ENCODE measurements at places on chromosomes 11 and 22.

- DNase-seq: no peak
Measured at GRCh38 chr11:95086836-95087570, 2.6 kb upstream of the ENDOD1 start.

DNA sequence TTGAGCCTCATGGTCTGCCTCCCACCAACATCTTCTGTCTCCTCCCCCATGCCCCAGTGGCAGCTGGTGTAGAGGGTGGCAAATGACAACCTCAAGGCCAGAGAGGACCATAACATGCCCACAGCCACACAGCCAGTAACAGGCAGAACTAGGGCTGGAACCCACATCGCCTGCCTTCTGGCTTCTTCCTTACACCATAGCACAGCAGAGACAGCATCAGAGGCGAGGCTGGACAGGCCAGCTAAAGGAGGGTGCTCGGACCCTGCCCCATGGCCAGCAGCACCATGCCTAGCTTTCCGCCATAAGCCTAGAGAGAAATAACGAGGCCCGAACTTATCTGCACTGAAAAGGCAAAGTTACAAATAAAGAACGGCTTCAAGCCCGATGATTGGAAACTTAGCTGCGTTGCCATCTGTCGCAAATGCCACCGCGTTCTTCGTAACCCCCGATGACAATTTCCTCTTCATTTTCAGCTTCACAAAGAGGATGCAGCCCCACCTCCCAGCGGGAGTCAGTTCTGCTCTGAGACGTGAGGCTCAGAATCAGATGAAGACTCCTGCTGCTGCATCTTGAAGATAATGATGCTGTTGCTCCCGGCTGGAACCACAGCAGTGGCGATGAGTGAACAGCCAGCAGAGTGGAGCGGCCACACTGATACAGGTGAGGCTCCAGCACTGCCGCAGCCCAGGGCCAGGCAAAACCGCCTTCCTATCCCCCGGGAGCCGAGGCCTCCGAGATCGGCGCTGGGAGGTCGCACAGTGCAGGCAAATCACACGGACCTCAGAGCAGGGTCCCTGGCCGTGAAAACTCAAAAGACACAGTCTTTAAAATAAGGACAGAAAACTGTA, 73.8 kb upstream of the RTL6 start:
- no peak for DNase-seq

- DNase-seq: no peak
Measured at GRCh38 chr11:93481279-93481678, 61.9 kb downstream of the SMCO4 start.

DNA sequence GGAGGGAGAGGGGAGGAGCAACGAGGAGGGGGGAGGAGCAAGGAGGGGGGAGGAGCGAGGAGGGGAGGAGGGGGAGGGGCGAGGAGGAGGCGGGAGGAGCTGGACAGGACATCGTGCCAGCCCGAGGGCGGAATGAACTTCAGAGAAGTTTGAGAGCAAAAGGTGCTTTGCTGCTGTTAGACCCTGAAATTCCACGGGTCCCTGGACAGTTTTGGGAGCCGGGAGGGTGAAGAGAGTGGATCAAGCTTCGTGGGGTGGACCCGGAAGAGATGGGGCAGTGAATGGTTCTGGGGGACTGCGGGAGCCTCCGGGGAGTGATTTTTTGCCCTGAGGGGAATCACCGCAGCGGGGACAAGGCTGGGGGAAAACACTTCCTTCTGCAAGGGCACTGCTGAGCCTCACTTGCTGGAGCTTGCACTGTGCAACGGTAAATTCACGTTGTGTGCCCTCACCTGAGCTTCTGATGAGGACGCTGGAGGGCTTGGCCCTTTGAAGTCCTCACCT, 10.7 kb upstream of the NLRP6 start:
- DNase-seq: no peak

GRCh38 chr22:41382098-41382578, 396 bp downstream of the TEF start:
- peak; percentile 80 for DNase-seq

DNA sequence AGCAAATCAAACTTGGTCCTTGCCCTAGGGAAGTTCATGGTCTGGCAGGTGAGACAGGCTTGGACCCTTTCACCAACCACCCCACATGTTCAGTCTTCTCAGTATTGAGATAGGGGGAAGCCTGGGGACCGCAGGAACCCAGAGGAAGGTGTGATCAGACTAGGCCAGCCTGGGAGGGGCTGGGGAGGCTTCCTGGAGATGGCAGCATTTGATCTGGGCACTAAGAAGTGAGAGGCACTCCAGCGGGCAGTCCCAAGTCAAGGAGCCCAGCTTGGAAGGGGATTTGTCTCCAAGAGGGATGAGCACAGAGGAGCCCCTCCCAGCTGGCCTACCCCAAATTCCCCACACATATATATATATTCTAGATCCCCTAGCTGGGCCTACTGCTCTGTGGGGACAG, 5.4 kb downstream of the LRRC32 start:
- no peak for DNase-seq

- DNase-seq: peak; percentile 57
Measured at GRCh38 chr11:12248330-12248729, 129.0 kb upstream of the PARVA start.

GRCh38 chr11:134120921-134121526, 52.2 kb downstream of the JAM3 start:
- DNase-seq: peak; percentile 91

GRCh38 chr11:126477535-126478305, 122.2 kb downstream of the ST3GAL4 start:
- no peak for DNase-seq

DNA sequence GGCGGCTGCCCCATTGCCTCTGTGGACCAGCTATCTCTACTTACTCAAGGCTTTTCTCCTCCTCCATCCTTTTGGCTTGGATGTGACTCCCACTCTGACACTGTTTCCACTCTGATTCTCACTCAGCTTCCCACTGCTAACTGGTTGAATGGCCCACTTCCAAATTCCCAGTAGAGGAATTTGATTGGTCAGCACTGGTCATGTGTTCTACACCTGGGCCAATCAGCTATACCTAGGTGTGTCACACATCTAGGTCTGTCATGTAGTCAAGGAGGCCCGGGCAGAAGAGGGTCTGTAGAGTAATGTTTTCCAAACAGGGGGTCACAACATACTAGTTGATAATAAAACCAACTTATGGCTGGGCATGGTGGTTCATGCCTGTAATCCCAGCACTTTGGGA, 53.3 kb downstream of the TPBGL start:
- DNase-seq: no peak

DNA sequence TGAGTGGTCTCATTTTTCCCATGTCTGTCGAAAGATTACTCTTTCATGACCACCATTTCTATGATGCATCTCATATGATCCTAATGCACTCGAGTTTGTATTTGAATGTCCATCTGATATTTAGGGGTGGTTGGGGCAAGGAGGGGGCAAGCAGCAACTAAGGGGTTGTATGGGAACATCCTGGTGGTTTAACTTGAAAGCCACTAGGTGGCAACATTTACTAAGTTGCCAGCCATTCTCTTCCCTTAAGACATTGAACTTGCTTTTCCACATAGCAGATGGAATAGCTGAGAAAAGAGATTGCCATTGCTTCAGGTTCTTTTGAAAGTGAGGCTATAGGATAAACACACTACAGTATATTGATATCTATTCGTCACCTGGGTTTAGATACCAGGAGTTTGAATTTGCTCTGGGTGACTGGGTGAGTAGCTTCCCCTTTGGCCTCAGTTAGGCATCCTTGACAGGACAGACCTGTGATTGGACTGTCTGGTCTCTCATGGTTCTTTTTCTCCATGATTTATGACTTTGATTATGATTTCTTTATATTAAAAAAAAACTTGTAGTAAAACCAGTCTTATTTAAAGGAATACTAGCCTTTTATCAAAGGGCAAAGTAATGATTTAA, 32.4 kb downstream of the NF2 start:
- peak; percentile 35 for DNase-seq

- DNase-seq: no peak
Measured at GRCh38 chr22:23772315-23772648, 367 bp upstream of the MMP11 start.

DNA sequence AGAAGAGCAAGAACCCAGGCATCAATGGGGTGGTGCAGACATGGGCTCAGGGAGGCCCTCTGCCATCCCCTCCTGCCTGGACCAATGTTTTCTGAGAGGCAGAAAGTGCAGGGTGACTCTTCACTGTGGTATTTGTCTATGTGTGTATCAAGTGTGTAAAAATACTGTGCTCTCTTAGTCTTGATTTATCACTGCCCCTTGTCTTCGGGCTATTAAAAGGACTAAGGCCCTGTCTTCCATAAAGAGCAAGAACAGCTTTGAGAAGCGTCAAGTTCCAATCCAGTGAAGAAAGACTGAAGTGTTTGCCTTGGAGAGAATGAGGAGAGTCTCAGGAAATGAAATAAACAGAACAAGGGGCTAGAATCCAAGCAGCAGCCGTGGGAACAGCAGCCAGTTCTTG, 14.4 kb downstream of the PRSS23 start:
- DNase-seq: no peak

DNA sequence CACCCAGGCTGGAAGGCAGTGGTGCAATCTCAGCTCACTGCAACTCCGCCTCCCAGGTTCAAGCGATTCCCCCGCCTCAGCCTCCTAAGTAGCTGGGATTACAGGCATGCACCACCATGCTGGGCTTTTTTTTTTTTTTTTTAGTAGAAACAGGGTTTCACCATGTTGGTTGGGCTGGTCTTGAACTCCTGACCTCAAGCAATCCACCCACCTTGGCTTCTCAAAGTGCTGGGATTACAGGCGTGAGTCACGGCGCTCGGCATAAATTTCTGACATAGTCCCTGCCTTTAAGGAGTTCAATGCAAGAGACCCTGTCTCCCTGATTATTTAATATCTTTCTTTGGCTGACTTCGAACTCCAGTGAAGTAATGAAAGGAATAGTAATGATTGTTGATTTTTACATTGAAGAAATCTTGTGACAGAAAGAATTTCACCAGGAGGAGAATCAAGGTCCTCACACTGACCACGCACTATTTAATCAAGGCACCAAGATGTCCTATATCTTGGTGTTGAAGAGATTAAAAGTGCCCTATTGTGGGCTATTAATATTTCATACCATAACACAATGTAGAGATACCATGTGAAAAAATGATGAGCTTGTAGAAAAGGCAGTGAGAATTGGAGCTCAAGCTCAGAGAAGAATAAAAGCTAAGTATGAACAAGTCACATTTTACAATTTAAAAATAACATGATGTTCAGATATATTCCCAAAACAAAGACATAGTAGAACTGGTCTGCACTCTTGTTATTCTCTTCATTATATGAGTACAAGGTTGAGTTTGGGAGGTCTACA, 71.6 kb upstream of the BLID start:
- DNase-seq: no peak

DNA sequence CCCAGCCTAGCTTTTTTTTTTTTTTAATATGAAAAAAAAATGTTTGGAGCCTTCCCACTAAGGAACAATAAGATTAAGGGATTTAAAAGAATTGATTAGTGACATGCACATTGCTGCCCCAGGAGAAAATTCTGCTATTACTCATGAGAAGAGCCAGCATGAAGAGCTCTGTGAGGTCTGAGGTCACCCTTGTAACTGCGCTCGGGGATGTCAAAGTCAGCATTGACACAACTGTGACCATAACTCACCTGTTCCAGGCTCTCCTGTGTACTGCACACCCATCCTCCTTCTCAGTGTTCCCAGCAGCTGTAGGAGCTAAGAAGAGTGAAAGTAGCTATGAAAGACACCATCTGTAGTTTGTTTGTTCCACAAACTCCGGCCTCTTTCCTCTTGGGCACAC, 109.8 kb upstream of the FGF3 start:
- DNase-seq: no peak

- DNase-seq: no peak
Measured at GRCh38 chr11:94017446-94017845, 3.7 kb upstream of the HEPHL1 start.

- no peak for DNase-seq
Measured at GRCh38 chr11:28524098-28524497, 415.9 kb downstream of the METTL15 start.

GRCh38 chr11:35083431-35084238, 55.3 kb upstream of the CD44 start:
- peak; percentile 36 for DNase-seq

Data from putamen (tissue), 1 donor.